Bone marrow (tissue), 2 donors: ENCODE measurements at places on chromosomes 16 and 17.

- no peak for DNase-seq
Observed at GRCh38 chr16:24130494-24131085, 125.5 kb upstream of the CACNG3 start.

GRCh38 chr16:15993541-15993940, 44.1 kb downstream of the ABCC1 start:
- DNase-seq: no peak

DNA sequence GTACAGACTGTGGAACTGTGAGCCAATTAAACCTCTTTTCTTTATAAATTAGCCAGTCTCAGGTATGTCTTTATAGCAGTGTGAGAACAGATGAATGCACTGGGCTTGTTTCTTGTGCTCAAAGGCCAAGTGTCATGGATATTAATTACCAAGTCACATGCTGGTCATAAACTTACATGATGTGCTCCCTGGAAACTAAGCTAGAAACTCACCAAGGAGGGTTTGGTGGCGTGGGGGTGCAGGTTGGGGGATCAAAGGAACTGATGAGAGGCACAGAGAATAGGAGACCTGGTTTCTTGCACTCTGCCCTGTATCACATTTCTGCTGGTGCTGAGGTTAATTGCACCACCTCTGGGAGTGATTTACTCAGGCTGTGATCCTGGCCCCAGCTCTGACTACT, 31.2 kb upstream of the TMC5 start:
- DNase-seq: no peak

DNA sequence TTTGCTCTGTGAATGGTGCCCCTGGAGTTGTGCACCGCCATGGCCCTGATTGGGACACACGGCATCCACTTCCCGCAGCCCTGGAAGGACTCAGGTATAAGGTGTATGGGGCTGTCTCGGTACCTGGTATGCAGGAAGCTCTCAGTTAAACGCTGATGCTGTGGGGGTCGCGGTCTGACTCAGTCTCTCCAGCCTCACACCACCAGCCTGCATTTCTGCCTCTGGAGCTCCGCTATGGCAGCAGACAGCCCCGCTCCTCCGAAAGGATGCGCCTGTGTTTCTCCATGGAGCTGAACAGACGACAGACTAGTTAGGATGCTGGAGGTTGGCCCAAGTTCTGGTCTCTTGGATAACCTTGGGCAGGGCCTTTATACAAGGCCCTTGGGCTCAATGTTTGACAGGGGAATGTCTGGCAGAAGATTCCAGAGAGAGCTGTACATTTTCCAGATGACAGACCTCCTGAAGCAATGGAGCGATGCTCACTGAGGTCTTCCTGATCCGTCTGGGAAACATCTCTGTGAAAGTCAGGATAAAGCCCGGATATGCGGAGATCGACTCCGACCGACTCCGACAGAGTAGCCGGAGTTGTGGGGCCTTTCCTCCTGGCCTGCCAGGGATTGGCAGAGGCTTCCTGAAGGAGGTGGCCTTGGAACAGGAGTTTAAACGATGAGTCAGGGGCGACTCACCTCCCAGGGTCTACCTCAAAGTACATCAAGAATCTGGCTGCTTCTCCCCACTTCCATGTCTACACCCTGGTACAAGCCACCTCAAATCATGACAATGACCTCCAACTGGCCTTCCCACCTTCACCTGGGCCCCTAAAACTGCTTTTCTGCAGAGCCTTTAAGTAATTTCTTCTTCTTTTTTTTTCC, 21.9 kb upstream of the BCAR1 start:
- no peak for DNase-seq

DNA sequence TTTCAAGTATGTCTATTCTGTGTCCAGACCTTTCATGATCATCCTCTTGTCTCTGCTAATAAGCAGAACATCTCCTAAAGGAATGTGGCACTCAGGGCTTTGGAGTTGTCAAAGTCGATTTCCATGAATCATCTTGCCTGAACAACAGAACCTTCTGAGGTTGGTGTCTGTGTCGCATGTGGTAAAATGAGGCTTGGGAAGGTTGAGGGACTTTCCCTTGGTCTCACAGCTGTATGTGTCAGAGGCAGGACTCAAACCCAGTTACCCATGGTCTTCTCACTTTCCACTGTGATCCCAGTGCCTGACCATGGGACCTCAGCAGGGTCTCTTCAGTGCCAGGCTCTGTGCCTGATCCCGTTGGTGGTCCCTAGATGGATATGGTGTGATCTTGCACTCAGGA, 4.2 kb upstream of the GPRC5B start:
- DNase-seq: no peak

- DNase-seq: no peak
Observed at GRCh38 chr16:85520853-85521521, 92.1 kb upstream of the GSE1 start.

DNA sequence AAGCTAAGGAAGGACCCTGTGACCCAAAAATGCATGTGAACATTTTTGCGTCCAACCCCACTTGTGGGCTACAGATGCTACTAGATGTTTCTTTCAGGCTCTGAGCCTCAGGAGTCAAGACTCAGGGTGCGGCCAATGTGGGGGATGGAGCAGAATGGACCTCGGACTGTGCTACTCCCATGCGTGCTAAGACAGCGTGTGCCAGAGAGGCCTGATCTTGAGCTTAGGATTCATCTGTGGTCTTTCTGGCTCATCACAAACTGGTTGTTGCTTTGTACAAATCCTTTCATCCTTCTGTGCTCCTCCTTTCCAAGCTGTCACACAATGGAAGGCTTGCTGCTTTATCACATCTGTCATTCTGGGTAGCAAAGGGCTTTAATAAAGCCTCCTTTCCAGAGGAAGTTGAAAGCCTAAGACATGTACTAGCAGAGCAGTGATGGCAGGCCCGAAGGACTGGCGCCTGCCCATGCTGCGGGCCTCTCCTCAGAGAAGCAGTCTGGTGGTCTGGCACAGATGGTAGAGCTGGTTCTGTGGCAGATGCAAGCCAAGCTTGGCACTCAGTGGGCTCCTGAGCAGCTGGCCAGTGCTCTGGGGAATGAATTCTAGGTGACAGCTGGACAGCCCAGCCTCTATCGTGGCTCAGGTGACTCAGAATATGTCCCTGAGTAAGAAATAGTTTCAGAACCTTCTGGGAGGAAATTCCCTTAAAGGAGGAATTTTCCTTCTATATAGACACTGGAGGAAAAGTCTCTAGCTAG, 27.8 kb downstream of the COG4 start:
- no peak for DNase-seq

DNA sequence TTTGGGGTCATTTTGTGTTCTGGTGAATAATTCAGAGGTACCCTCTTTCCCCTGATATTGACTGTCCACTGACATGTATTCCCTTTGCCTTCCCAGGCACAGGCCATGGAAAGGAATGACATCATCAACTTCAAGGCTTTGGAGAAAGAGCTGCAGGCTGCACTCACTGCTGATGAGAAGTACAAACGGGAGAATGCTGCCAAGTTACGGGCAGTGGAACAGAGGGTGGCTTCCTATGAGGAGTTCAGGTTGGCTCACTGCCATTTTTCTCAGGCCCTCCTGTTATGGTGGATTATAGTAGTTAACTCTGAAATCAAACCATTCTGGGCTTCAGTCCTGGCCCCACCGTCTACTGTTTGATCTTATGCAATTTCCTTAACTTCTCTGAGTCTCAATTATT, 1.6 kb upstream of the EFTUD2 start:
- no peak for DNase-seq

DNA sequence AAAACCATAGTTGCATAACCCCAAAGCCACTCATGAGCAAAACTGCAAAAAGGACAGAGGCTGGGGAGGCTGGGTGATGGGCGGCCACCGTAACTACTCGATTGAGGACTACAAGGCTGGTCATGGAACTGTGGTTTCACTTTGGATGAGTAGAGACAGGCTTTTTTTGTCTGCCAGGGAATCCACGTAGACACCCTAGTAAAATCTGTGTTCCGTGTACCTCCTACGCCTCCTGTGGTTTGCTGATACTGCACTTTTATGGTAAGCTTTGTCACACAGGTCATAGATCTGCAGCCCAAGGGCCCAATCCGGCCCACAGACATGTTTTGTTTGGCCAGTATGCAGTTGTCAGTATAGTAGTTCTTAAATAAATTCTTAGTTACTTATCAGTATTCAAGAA, 2.2 kb upstream of the TLCD3B start:
- no peak for DNase-seq

DNA sequence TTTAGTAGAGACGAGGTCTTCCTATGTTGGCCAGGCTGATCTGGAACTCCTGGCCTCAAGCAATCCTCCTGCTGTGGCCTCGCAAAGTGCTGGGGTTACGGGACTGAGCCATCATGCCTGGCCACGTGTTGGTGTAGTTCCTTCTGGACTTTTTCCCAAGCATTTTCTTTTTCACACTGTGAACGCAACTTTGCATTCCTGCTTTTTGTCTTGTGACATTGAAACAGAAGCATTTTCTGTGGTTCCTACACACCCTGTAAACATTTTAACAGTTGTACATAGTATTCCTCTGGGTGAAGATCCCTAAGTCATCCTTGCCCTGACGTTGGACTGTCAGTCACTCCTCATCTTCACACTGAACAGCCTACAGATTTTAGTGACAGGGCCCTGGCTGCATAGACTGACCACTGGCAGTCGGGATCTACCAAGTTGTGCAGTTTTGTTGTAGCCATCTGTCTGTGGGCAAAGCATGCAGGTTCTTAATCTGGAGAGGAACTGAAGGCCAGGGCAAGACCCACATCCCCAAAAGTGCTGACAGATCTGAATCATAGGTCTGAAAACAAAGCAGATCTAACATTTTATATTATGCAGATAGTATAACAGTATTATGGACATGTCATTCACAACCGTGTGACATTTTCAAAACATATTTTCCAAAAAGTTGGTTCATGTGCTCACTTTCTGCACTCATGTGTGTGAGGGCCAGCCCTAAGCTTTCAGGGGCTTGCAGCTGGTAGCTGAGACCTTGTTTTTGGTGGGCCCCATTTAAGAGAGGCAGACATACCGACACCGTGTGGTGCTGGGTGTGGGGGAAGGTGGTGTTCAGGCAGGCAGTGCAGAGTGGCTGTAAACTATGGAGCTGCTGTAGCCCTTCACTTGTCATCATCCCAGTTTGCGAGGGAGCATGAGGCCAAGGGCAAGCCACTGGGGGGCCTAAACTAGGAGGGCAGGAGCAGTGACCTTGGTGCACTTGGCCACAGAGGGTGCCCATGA, 59.9 kb downstream of the EPN2 start:
- DNase-seq: no peak

GRCh38 chr16:57634171-57634570, 5.7 kb downstream of the ADGRG1 start:
- DNase-seq: no peak

- DNase-seq: no peak
Observed at GRCh38 chr17:2697611-2698162, 13.9 kb downstream of the CLUH start.
